ENCODE measurements at places on chromosomes 6 and 20.

GRCh38 chr6:133277228-133277899, 36.2 kb downstream of the EYA4 start:
- no peak for DNase-seq

GRCh38 chr6:15915508-15916178, 213.2 kb upstream of the MYLIP start:
- DNase-seq = no peak

DNA sequence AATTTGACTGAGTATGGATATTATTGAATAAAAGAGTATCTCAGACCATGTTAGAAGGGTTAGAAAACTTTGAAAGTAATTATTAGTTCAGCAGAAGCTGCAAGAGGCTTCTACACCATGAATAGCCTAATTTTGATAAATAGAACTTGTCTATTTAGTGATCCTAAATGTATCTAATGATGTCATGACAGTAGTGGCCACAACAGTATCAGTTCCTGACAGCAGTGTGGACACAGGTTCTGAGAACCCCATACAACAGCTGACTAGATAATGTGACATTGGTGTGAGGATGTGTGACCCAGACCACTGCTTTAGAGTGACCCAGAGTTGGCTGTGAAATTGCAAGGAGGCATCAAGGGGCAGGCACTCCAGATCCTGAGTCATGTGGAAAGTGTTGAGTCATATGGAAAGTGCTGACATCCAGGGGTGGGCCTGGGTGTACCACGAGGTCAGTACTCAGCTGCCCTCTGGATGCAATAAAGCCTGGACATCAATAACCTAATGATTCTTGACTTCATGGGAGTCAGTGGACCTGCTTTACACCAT, 754.7 kb downstream of the DHX35 start:
- DNase-seq = no peak

DNA sequence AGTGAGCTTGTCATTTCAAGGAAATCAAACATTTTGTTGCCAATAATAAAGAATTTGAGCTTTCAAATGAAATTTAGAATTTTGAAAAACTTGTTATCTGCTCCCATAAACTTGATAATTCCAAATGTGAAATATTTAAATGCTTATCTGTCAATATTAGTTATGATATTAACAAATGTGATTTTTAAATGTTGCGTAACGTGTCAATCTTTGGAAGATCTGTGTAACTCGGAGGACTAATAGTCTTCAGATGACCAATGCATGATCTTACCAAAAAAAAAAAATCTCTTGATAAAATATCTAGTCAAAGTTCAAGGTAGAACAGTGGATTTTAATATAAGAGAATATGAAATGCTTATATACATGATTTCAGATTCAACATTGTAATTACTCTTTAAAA, 274.5 kb upstream of the HSF2 start:
- no peak for DNase-seq

DNA sequence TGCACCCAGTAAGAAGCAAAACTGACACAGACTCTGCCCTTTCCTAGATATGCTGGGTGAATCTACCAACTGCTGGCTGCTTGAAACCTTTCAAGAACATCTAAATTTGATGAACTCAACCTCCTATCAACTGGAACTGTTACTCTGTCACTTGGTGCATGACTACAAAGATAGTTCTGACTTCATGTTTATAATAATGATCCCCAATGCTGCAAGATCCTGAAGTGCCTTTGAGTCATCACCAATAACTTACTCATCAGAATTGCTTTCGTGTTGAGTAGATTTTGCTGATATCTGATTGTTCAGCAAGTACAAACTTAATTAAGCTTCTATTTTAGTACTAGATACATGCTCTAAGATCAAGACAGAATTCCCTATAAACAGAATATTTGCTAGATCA, 100.2 kb upstream of the ARMC2 start:
- DNase-seq = peak; percentile 38

DNA sequence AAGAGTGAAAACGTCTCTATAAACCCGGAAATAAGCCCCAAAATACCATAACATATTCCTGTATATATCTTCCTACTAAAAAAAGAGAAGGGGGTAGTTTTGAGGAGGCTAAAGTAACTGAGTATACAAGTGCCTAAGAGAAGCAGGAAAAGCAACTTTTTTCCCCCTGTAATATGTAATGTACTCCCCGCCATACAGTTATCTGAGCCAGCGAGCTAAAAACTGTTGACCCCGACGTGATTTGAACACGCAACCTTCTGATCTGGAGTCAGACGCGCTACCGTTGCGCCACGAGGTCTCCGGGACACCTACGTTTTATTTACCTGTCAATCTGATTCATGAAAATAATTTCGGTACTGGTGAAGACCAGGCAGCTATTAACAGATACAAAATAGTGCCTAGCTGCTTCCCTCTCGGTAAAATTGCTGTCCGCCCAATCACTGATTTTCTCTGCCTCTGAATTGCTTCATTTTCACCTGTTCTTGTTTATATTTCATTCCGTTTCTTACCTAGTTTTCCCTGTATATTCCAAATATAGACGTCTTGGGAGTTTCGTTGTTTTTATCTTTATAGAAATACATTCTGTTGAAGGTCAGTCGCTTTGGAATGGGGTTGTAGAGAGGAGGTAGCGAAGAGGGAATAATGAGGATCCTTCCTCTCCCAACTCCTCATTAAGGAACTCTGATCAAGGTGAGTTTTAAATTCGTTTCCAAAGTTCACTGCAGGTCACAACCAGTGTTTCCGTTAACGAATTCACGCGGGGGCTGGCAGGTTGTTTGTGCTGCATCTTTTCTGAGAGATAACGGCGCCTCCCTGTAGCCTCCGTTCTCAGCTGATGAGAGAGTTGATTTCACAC, 33.6 kb upstream of the BTN3A2 start:
- DNase-seq = peak; percentile 44

DNA sequence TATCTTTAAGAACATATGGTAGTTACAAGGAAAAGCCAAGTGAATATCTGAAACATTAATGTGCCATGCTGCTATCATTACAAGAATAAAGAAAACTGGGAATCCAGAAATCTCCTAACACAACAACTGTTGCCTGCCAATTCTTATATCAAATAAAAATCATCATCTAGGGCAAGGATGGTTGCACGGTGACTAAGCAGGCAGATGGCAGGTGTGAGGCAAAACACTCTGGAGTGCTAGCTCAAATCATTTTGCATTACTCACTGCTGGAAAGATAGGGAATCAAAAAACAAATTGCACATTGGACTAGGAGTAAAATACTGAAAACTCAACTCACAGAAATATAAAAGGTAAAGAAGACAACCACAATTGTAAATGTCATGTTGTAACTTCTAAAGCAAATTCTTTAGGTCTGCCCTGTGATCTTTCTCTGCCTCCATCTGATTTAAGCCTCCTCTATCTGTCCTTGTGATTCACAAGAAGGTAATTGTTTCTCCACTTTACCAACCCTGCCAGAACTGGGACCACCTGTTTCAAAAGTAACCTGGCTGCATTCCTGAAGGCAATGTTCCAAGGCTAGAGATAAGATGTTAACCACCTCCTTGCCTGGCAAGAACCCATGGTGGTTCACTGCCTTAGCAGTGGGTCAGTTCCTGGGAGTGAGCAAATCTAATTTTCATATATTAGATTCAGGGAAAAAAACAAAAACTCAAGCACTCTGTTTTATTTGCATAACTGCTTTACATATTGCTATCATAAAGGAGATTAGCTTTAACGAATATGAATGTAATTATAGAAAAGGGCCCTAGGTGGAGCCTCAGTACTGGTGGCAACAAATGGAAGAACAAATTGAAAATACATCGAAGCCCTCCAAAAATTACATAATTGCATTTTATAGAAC, 33.1 kb upstream of the LCA5 start:
- peak; percentile 39 for DNase-seq

- peak; percentile 4 for DNase-seq
Measured at GRCh38 chr6:54813892-54814291, 32.7 kb upstream of the FAM83B start.

- peak; percentile 22 for DNase-seq
Measured at GRCh38 chr6:2522521-2522920, 228.2 kb downstream of the MYLK4 start.

- DNase-seq = no peak
Measured at GRCh38 chr6:25318589-25318988, 39.4 kb downstream of the CARMIL1 start.

DNA sequence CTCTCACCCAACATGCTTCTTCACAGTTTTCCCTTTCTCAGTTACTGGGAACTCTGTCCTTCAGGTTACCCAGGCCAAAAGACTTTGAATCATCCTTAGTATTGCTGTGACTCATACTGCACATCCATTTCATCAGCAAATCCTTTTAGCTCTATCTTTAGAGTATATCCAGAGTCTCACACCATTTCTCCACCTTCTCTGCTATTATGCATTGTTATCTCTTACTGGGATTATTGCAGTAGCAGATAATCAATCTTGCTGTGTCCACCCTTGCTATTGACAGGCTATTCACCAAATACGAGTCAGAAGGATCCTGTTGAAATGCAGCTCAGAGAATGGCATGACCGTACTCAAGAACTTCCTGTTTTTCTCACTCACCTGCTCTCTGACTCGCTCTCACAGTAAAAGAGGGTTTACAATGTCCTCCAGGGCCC, 57.3 kb downstream of the BCKDHB start:
- peak; percentile 82 for DNase-seq
